ENCODE measurements at places on chromosomes 1 and 21.

- DNase-seq = no peak
Measured at GRCh38 chr1:33343539-33343938, 22.6 kb upstream of the A3GALT2 start.

GRCh38 chr21:45248301-45248892 is 39.3 kb downstream of the POFUT2 start:
- DNase-seq = no peak

GRCh38 chr1:76274302-76274701 is 199.8 kb downstream of the ST6GALNAC3 start:
- DNase-seq = no peak

DNA sequence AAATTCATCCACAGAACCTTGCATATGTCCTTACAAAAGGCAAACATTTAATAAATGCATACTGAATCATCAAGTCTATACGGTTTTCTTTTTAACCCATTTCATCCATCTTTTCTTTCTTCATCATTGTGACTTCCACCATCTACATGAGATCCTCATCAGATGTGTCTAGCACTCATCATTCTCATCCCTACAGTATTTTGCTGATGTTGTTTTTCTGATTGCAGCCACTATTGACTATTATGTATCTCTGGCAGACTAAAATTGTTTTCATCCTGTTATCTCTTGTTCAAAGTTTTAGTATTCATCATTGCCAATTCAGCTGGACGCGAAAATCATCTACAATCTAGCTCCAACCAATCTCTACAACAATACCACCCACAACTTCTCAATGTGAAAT is 5.9 kb downstream of the LRIF1 start:
- DNase-seq = no peak

DNA sequence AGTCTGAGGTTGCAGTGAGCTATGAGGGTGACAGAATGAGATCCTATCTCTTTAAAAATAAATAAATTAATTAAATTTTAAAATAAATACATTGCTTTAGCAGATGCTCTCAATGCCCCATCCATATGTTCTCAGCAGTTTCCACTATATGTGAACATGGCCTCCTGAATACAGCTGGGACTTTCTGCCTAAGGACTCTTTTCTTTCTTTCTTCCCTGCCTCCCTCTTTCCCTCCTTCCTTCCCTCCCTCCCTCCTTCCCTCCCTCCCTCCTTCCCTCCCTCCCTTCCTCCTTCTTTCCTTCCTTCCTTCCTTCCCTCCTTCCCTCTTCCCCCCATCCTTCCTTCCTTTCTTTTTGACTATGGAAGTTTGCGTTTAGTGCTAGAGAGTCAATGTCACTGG is 10.2 kb upstream of the GRIK1 start:
- DNase-seq = no peak

Measured in natural killer cell treated with Interleukin-12 subunit alpha and Interleukin-12 subunit beta and Interleukin-15 and Interleukin-18, amount 100 ng/mL, for 72 hours (primary cell).